ENCODE measurements at places on chromosomes 2 and 18.
A peak's percentile ranks its signal among the peaks of the same experiment; 100 is the strongest.

- no peak for DNase-seq
Observed at GRCh38 chr2:135072125-135072997, 20.3 kb downstream of the RAB3GAP1 start.

GRCh38 chr2:146068051-146068450 lies 1548.1 kb upstream of the ZEB2 start:
- no peak for DNase-seq

GRCh38 chr2:148967578-148967977 lies 70.9 kb upstream of the LYPD6B start:
- DNase-seq = no peak

DNA sequence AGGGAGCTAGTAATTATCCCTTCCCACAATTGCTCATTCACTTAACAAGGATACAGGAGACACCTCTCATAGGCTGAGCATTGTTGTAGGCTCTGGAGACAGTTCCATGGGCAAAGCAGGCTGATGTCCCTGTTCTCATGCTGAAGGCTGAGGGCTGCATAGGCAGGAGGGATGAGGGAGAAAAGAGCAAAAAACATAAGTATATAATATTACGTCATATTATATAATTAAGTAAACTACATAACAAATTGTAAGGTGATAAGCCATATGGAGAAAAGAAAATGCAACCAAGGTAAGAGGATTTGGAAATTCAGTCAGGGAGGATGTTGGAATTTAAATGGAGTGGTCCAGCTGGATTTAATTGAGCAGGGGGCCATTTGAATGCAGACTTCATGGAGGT lies 380.6 kb upstream of the ST6GAL2 start:
- DNase-seq = no peak

- DNase-seq = no peak
Observed at GRCh38 chr18:58535340-58536201, 93.3 kb downstream of the ALPK2 start.

DNA sequence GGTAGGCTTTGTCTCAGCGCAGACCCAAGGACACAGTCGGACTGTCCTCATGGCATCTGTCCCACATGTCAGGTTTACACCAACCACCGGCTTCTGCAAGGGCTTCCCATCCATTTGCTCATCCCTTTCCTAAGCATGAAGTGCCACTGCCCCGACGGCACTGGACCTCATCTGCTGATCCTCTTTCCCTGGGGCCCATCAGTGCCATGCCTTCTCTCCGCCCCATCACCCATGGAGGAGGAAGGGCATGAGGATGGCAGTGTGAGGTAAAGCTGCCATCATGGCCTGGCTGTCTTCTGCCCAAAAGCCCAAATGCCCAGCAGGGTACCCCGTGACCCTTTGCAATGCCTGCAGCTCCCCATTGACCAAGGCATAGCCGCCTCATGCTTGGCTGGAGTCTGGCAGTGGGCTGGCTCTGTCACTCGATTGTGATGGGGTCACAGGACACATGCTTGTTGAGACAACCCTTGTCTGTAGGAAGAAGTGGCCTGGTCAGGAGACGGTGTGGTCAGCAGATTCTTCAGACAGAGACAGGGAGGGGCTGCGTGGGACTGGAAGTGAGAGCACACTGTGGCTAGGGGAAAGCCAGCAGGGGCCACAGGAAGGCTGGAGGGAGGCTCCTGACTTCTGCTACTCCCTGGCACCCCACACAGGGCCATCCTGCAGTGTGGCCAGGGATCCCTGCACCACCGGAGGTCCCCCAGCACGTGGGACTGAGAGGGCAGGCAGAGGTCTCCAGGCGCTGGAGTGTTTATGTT lies 493.7 kb upstream of the HS6ST1 start:
- DNase-seq = no peak

DNA sequence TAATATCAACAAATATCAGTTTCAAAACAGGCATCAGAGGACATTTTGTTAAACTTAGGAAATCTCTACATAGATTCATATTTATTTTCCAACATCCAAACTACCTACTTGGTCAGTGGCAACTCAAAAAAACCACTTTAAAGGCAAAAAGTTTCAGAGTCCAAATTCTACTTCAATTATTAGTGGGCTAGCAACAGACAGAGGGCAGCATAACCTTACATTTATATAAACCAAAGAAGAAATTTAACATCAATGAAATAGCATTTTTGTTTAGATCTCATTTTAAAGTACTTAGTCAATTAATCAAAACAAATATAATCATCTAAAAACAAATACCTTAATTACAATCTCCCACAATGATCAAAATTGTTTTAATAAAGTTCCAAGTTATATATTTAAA lies 33.3 kb downstream of the RTTN start:
- DNase-seq = no peak

DNA sequence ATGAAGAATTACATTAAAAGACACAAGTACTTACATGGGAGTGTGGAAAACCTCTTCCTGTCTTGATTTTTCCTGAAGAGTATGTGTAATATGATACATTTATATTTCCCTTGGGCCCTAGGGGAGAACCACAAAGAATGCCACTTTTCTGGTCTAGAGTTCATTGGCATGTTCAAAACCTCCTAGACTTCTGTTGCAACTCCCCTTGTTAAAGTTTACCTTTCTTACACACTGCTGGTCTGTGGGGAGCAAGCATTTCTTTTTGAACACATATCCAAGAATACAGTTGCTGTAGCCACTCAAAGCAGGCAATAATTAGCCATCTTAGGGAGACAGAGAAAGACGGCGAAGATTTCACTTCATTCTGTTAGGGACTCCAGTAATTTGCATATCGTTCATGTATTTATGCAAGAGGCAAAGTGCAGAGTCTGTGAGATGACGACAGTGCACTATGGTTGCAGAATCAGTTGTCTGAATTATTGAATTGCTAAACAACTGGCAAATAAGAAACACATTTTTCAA lies 103.5 kb downstream of the NOL4 start:
- no peak for DNase-seq

GRCh38 chr2:48790407-48791170 lies 35.1 kb upstream of the LHCGR start:
- DNase-seq = no peak

- no peak for DNase-seq
Observed at GRCh38 chr2:177031438-177032180, 181.0 kb upstream of the HNRNPA3 start.

GRCh38 chr18:5197032-5197434 lies at the start of gene AKAIN1:
Gene AKAIN1 (minus strand): TSS chr18:5197257. CDS start chr18:5197053, 204 bp downstream.
- DNase-seq = peak; percentile 64

GRCh38 chr2:1619556-1619955 lies 124.8 kb downstream of the PXDN start:
- DNase-seq = no peak

- DNase-seq = no peak
Observed at GRCh38 chr18:75029481-75029880, 179.5 kb downstream of the PTGR3 start.

GRCh38 chr2:26356771-26357170 lies 10.2 kb upstream of the ADGRF3 start:
- DNase-seq = no peak

DNA sequence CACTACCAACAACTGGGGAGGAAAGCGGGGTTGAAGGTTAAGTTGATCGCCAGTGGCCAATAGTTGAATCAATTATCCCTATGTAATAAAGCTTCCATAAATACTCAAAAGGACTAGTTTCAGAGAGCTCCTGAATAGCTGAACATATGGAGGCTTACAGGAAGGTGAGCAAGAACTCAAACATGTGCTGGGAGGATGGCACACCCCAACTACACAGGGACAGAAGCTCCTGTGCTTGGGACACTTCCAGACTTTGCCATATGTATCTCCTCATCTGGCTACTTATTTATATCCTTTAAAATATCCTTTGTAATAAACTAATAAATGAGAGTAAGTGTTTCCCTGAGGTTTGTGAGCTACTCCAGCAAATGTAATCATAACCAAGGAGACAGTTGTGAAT lies 115.7 kb downstream of the HNMT start:
- no peak for DNase-seq

GRCh38 chr2:133287709-133288108 lies 280.6 kb downstream of the NCKAP5 start:
- no peak for DNase-seq

GRCh38 chr18:74446178-74446577 lies 10.9 kb downstream of the DIPK1C start:
- DNase-seq = no peak

GRCh38 chr2:129459881-129460280 lies 519.6 kb upstream of the RAB6C start:
- no peak for DNase-seq

DNA sequence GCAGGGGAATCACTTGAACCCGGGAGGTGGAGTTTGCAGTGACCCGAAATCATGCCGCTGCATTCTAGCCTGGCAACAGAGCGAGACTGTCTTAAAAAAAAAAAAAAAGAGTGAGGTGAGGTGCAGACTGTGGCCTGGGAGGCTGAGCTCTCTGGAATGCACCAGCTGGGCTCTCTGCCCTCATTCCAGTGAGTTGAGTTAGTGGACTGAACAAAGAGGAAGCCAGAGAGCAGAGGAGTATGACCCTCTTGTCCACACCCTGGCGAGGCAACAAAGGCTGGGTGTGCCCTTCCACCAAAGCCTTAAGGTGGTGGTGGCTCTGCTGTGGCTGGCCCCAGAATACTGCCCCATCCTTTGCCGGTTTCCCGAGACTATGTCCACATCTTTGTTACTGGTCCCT lies 71.3 kb upstream of the ACKR3 start:
- no peak for DNase-seq

DNA sequence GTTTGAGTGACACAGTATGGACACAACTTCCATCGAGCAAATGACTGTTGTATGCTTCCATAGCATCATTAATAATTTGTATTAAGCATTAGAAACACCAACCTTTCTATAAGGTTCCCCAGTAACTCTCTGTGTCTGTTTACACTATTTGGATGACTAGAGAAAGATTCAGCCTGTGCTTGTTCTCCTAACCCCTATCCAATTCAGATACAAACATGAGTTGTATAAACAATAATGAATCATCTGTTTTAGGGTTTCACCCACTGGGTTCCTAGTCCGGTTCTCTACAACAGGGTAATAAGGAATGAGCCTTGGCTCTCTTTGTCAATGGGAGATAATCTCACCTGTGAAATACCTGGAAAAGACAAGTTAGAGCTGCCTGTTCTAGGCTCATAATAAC lies 894.1 kb upstream of the PIK3C3 start:
- DNase-seq = no peak

DNA sequence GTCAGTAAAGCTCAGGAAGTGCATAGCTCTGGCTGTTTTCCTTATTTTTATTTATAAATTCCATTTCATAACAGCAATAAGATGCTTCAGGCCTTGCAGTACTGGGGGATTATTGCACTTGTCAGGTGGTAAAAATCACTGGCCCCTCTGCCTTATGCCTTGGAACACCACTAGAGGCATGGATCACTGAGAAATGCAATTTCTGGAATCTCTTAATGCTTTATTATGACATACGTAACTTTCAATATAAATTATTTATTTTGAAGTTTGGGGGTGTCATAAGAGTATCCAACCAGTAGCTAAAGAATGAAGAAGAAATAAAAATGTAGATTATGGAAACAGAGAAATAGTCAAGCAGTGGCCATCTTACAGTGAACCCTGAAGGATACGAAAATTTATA lies 183.1 kb downstream of the FIGN start:
- no peak for DNase-seq

DNA sequence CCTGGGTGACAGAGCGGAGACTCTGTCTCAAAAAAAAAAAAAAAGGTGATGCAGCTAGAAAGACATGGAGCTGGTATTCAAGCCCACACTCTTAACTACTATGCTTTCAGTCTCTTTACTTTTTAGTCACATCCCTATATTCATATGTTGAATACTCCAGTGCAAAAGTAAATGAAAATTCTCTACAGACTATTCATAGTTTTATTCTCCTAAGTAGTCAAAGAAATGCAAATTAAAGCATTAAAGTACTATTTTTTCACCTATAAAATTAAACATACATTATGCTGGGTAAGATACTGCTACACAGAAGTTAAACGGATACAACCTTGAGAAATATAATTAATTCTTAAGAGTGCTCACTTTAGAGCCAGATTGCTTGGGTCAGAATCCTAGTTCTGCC lies 7.6 kb downstream of the CUL3 start:
- no peak for DNase-seq

DNA sequence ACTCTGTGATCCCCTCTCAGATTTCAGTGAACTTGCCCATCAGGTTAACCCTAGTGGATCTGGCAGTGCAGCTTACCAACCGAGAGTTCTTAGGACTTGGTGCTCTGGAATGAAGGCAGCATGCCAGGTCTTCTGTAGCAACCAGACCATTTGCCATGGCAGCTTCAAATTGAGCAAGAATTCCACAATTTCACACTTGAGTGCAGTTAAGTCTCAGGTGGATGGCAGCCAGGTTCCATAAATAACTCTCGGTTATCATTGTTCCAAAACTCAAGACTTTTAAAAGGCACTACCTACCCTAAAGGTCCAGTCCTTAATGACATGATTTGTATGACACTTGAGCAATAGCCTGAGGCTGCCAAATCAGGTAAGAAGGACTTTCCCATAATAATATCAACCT lies 48.1 kb downstream of the GALNT3 start:
- no peak for DNase-seq

DNA sequence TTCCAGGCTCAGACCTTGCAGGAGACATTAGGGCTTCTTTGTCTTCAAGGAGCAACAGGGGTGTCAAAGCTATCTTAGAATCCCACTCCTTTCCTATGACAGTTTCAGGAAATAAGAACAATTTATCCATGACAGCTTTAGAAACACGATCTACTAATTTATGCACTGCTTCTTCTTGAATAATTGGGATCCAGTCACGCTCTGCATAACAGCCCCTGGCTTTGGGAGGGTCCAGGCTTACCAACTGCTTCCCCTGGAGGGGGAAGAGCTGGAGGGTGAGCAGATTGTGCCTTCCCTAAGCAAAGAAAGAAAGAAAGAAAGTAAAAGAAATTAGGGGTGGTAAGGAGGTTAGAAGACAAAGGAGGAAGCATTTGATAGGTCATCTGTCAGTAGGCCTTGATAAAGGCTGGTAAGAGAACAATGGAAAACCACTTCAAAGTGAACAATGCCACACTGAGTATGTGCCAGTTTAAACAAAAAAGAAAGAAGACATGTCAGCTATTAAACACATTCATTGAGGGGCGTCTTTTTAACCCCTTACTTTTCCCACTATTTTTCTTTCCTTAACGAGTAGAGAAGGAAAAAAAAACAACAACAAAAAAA lies 327.6 kb downstream of the DCC start:
- no peak for DNase-seq

DNA sequence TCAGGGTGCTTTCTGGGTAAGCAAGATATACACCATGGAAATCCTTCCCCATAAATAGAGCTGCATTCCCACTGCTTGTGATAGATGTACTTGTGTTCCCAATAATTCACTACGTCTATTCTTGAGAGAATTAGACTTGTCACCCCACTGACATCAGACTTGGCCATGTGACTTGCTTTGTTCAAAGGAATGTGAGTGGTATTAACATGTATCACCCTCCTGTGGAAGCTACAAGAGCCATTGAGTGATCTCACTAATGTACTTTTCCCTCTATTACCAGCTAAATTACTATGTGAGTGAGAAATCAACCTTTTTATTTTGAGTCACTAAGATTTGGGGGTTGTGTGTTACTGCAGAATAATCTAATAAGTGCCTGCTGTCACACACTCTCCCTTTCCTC lies 176.0 kb downstream of the CCDC178 start:
- no peak for DNase-seq

Data from activated CD8-positive, alpha-beta memory T cell treated with anti-CD3 and anti-CD28 coated beads, Interleukin-2, amount 50 U/mL, for 48 hours (primary cell).